Ovary (tissue), 10 donors: ENCODE measurements at places on chromosomes 1 and 21. TPM values are rescaled to one million over a fixed set of nuclear protein-coding genes. Genes with fewer than 3 reads are reported as not detected.

The PPFIA4 gene
- polyA plus RNA-seq = 0.35 TPM

- no peak for DNase-seq
Measured at GRCh38 chr1:234627009-234627950, 17.3 kb upstream of the IRF2BP2 start.

The SLC9C2 gene
- 0.07 TPM for polyA plus RNA-seq

GRCh38 chr1:59379371-59379728 lies 82.5 kb downstream of the FGGY start:
- no peak for DNase-seq

- DNase-seq = no peak
Measured at GRCh38 chr1:149923626-149924025, 4.0 kb downstream of the SF3B4 start.
